ENCODE measurements at places on chromosomes 5 and 9.

DNA sequence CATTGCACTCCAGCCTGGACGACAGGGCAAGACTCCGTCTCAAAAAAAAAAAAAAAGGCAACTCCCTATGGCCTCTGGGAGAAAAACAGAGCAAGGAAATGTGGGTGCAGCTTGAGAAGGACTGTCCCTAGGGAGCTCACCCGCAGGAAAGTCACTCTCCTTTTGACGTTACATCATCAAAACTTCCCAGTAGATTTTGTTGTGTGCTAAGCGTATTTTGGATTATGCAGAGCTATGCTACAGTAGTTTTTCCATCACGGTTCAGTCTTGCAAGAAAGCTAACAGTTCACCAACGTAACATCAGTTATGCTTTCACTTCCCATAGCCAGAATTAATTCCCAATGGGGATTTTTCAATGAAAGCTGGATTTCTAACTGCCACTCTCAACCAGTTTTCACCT lies 138.8 kb downstream of the HSD17B3 start:
- no peak for DNase-seq

GRCh38 chr5:149267241-149267973 lies 4.3 kb upstream of the AFAP1L1 start:
- DNase-seq = no peak

DNA sequence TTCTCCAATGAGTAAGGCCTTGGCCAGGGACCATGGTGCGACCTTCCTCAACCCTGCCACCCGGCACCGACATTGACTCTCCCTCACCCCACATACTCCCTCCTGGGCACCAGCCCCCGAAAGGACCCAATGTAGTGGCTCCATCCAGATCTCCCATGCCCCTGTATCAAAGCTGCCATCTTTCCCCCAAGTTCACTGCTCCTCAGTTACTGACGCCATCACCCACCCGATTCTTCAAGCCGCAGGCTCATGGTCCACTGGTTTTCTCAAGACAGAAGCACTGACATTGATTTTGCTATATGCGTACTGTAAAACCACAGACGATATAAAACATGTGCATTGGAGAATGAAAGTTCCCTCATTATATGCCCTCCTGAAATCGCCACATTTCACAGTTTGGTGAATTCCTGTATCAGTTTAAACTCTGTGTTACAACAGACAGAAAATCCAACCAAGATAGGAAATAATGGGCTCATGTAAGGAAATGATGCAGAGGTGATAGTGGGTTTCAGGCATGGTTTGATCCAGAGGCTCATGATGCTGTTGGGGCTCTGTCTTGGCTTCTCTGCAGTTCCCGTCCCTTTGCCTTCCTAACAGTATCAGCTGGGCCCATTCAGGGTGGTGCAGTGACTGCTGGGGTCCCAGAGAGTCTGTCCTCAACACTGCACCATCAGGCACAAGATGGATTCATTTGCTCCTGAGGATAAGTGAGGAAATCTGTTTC lies 207.3 kb upstream of the IER5L start:
- DNase-seq = no peak

GRCh38 chr5:154446195-154447088 lies 645 bp downstream of the SAP30L start:
- DNase-seq = peak; percentile 25

DNA sequence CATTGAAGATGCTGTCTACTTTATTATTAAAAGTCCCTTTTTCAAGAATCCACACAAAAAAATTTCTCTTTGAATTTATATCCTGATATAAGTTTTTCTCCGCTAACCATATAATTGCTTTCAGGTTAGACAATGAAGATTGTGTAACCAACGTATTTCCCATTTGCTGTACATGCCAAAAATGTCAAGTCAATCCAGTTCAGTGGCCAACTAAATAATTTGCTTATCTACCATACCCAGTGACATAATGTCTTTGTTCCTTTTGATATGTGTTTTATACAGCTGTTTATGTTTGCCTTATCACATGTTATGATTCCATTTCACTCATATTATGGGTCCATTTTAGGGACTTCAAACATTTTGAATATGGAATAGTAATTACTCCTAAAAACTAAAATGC lies 349.9 kb downstream of the EFNA5 start:
- no peak for DNase-seq

Data from activated T-cell treated with anti-CD3 and anti-CD28 coated beads for 48 hours (primary cell).